ENCODE measurements at places on chromosomes 6 and 20.

DNA sequence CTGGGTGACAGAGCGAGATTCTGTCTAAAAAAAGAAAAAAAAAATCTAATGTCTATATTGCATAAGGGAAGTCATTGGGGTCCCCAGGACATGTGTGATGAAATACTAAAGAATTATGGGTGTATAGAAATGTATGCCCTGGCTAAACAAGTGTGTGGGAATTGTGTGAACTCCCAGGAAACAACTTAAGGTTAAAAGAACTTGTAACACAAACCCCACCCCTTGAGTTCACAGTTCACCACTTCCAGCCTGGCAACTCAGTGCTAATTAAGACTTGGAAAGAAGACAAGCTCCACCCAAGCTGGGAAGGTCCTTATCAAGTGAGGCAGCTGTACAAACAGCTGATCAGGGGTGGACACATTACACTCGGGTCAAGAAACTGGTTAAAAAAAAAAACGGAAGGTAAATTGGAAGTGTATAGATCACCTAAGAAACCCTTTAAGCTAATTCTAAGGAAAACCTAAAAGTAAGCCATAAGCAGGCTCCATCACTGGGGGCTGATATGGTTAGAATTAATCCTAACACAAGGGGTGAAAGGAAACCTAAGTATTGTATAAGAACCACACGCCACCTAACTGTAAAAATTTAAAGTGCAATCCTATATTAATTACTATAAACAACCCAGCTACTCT is 25.2 kb downstream of the HLA-A start:
- no peak for DNase-seq

DNA sequence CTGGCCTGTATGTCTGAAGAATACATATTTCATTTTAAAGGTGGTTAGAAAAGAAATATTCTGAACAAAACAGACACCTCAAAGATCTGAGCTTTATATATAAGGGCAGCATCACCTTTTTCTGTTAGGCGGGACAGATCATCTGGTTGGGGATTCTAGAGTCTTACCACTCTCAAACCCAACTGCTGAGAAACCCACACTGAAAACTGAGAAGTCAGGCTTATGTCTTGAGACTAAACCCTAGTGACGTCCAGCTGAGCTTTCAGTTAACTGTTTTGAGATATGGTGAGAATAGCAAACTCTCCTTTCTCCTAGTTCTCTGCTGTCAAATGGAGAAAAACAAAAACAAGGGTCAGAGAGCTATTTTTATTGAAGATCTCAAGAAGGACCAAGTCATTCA is 63.7 kb upstream of the CCN6 start:
- DNase-seq: no peak

GRCh38 chr6:19731282-19731681 is 105.9 kb upstream of the ID4 start:
- DNase-seq: no peak

DNA sequence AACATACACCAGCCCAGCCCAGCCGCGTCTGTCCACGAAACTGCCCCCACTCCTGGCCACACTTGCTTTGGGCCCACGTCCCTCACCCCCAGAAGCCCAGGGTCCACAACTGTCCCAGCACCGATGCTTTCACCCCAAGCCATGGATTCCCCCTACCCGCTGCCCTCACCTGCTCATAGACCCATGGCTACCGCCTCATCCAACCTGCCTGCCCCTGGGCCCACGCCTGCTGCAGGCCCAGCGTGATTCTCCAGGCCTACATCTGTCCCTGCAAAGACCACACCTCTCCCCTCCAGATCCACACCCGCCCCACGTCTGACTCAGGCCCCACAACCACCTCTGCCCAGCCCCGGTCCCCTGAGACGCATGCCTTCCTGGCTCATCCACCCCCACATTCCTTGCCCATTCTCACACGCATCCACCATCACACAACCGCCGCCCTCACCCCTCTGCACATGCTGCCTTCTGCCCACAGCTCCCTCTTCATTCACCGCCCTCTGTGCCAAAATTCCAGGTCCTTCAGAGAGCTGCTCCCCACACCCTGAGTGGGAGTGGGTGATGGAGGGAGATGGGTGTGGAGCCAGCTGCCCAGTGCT is 86.7 kb downstream of the GRM4 start:
- no peak for DNase-seq

DNA sequence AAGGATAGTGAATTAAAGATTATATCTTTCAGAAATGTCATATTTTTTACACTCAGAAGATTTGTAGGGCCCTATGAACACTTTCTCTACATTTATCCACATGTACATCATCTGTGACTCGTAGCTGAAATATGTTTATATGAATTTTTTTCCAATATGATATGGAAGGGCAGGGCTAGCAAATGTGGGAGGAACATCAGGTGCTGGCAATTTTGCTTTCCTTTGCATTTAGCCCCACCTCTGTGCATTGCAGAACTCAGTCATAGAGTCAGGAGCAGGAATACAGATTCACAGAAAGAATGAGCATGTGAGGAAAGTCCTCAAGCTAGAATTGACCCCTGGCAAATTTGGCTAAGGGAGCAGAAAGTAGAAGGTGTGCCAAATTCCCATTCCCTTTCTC is 129.9 kb downstream of the CRYBG1 start:
- DNase-seq: no peak

DNA sequence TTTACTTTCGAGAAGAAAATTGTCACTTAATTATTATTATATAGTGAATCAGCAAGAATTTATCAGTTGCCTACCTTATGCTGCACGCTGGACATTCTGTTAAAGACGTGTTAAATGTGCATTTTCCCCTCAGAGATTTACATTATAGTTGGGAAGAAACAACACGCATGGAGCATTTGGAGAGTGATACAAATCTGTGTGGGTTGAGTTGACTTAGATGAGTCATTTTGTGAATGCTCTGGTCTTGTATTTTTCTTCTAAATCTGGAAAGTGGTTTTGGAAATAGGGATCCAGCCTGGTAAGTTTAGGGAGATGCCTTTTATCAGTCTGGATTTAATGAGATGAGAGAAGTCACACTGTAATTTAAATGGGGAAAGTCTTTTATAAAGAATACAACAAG is 24.0 kb upstream of the SMIM26 start:
- DNase-seq: no peak

GRCh38 chr20:21739682-21740081 is 34.2 kb downstream of the PAX1 start:
- DNase-seq: no peak

- DNase-seq: no peak
Observed at GRCh38 chr20:58763076-58763475, 70.5 kb downstream of the NPEPL1 start.

- no peak for DNase-seq
Observed at GRCh38 chr6:40887792-40888340, 151.2 kb downstream of the UNC5CL start.

DNA sequence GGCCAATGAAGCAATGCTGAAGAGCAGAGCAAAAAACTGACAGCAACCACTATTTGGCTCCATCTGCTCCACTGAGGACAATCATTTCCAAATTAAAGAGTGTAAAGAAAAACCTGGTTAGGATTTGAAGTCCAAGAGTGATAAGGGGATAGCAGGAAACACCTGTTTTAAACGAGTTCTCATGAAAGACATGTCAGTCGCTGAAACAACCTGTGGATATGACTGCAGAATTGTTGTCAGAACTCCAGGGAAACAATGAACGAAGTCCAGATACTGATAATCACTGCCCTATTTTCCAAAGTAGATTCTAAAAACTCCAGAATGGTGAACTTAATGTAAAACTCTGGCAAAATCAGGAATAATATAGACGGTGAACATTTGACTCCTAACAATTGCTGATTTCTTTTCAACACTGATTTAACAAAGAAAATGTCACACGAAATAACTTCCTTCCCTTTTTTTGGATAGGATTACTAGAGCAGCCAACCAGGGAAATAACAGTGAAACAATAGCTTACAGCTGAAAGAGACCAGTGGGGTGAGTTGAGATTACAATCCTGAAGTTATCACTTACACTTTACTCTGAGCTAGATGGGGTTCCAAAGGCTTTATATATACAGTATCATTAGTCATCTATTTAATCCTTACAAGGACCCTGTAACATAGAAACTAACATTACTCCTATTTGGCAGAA is 83.7 kb downstream of the ELOVL5 start:
- DNase-seq: no peak

GRCh38 chr20:37530696-37531095 is 3.0 kb upstream of the BLCAP start:
- no peak for DNase-seq

DNA sequence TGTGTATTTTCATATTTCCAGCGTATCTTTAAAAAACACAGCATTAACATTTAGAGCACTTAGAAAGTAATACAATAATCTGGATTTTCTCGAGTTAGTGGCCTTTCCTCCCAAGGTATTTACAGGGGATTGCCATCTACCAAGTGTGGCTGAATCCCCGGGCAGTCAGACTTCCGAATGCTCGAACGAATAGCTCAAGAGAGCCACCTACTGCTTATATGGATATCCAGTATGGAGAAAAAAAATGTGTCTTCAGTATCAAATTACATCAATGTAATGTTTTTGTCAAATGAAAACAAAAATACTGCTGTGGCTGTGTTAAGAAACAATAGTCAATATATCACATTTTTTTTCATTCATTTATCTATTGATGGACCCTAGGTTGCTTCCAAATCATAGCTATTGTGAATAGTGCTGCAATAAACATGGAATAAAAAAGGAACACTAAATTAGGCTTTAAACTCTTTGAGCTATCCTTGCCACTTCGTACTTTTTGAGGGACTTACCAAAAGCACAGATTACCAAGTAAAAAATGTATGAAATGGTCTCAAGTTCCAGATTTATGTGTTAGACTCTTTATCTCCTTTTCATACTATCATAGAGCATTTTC is 654.5 kb upstream of the PTCHD4 start:
- DNase-seq: no peak

GRCh38 chr6:36197739-36198221 is 1.2 kb downstream of the BRPF3 start:
- DNase-seq: peak; percentile 36

GRCh38 chr20:44467289-44467883 is 8.3 kb upstream of the TTPAL start:
- DNase-seq: no peak

- no peak for DNase-seq
Observed at GRCh38 chr6:112017169-112017568, 36.7 kb upstream of the CCN6 start.

DNA sequence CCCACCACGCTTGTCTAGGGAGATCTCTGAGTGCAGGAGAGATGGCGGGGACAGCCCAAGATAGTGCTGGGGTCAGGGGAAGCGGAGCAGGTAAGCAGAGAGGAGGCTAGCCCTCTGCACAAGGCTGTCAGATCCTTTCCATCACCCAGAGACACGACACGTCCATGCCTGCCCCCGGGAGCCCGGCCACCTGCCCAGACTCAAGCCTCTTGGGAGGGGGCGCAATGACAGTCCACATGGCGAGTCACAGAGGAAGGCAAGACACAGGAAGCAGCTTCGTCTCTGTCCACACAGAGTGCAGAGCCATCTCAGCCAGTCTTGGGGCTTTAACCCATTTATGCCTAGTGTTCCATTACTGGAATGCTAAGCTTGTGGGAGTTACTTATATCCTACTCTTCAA is 78.4 kb downstream of the PREX1 start:
- DNase-seq: no peak

- no peak for DNase-seq
Observed at GRCh38 chr6:82795940-82796339, 269.7 kb downstream of the UBE3D start.

DNA sequence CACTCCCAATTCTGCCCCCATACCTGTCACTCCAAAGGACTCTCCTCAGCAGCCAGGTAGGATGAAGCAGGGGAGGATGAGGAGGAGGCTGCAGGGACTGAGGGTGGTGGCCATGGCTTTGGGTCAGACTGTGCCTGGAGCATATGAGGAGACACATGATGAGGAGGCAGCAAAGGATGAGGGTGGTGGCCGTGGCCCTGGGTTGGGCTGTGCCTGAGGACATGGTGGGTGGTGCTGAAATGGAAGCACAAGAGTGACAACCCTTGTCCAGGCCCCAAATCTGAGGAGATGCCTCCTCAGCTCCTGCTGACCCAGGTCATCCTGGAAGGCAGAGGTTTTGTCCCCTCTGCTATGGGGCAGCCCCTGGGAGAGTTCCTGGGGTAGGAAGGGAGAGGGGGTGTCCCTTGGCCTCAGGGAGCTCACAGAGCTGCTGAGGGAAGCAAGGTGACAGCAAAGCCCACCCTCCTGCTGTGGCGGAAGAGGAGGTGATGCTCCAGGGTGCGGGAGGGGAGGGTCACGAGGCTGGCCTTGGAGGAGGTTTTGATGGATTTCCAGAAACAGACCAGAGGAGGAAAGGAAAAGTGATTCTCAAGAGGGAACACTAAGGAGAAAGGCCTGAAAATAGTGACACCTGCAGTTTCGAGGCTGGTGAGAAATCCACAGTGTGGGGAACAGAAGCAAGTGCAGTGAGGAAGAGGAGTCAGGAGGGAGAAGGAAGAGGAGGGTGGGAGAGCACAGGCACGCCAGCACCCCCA is 4.6 kb downstream of the RAET1G start:
- no peak for DNase-seq

Measured in substantia nigra (tissue), 51 donors.